ENCODE measurements at places on chromosomes 11 and 22.

DNA sequence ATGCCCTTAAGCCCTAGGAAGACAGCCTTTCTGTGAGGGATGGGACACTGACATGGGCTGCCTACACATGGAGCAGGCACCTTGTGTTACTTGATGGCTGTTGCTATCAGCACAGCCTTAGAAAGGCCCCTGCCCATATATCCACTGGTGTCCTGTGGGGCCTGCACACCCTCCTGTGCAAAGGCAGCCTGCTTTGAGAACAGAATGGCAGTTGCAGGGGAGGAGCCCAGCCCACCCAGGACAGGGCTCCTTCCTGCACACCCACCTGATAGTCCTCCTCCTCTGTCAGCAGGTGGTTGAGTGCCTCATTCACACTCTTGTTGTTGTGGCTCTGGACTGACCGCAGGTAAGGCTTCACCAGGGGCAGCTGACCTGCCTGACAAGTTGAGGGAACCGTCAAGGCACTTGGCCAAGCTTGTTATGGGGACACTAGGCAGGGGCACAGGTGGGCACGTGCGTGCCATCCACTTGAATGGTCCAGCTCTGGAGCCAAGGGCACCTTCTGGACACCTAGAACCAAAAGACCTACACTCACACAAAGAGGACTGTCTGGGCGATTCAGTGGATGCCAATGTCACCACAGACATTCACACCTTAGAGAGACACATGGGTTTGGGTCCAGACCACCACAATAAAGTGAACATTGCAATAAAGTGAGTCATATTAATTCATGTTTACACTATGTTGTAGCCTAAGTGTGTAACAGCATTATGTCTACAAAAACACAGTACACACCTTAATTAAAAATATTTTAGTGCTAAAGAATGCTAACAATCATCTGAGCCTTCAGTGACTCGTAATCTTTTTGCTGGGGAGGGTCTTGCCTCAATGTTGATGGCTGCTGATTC is 9.4 kb upstream of the SLC25A1 start:
- DNase-seq, result no peak

DNA sequence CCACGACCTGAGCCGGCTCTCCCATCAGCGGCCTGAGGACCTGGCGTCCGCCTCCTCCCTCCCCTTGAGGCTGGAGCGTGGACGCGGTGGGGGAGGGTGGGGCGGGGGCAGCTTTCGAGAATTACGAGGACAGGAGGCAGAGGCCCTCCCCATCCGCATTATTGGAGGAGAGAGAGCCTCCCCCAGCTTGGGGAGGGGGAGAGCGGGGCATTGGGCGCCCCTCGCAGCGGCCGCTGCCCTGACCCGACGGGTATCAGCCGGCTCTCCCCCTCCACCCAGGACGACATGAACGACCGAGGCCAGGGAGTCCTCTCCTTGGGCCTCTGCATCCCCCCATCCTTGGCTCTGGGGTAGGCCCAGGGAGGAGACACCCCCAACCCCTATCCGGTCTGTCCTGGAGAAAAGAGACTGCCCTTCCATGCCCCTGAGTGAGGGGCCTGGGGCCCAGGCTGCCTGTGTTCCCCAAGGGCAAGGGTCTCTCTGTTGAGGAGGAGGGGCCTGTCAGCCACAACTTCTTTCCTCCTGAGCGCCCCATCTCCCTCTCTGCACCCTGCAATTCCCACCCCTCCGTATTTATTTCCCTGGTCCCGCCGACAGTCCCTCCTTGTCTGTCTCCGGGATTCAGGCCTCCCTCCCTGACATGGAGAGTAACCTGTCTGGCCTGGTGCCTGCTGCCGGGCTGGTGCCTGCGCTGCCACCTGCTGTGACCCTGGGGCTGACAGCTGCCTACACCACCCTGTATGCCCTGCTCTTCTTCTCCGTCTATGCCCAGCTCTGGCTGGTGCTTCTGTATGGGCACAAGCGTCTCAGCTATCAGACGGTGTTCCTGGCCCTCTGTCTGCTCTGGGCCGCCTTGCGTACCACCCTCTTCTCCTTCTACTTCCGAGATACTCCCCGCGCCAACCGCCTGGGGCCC is 495 bp downstream of the GPR137 start:
- no peak for DNase-seq

DNA sequence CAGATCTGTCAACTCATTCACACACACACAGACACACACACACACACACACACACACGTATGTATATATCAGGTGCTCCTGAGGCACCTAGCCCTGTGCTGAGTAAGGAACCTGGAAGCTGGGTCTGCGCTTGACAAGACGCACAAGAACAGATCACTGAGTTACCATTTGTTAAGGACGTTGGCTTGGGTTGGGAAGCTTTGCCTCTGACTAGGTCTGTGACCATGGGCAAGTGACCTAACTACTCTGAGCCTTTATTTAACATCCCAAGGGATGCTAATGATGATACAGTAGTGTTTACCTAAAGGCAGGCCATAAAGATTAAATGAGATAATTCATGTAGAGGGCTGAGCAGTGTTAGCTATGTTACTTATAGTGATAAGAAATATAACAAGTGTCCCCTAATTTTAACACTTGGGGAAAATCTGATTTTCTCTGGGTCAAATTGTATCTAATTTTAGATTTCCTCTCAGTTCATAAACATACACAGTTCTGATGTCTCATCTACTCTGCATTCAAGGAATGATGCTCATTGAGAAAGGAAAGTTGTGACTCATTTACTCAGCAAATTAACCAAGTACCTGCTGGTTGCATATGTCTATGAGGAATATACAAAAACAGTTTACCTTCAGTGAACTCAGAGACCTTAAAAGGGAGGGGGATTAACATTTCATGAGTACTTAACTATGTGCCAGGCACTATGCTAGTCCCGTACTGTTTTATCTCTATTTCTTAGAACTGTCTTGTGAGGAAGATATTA is 13.6 kb downstream of the RNF185 start:
- DNase-seq, result no peak

- no peak for DNase-seq
Observed at GRCh38 chr22:20852076-20852475, 6.5 kb downstream of the PI4KA start.

DNA sequence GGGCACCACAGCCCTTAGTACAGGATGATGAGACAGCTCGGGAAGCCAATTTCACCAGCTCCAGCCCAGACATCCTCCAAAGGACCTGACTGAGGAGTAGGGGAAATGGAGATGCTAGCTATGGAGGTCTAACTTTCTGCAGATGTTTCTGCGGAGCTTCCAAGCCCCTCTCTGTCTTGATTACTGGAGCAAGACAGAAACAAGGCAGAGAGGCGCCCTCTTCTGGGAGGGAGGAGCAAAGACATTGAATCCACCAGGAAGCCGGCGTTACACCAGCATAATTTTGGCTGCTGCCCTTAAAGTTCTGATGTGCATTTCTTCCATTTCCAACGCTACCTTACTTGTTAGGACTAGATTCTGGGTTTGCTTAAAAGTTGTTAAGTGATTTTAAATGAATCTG is 107.3 kb upstream of the HSD17B12 start:
- no peak for DNase-seq

DNA sequence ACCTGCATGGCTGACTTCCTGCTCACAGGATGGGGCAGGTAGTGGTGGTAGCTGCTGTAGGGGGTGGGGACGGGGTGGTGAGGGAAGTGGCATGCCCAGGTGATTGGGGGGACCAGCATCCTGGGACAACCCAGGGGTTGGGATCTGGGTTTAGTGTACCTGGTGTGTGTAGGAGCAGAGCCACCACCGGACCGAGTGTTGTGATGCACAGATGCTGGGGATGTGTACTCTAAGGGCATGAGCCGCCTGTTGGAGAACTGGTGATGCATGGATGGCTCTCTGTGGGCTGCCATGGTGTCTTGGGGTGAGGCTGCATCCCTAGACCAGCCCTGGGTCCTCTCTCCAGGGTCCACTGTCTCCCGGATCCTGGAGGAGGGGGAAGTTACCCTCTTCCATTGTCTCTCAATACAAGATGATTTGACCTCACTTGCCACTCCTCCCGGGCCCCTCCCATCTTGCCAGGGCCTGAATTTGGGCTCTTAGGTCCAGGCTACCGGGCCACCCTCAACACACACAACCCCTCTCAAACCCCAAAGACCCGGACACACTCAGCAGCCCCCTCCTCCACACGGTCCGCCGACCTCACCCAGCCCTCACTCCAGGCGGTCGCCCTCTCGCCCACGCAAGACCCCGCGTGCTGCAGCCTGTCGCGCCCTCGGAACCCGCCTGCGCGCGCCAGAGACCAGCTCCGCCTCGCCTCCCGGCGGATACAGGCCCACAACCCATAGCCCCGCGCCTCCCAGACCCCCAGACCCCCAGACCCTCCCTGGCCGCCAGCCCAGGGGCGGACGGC is 619 bp downstream of the LRRC75B start:
- no peak for DNase-seq

- no peak for DNase-seq
Observed at GRCh38 chr11:57224128-57224527, 12.9 kb downstream of the APLNR start.

- DNase-seq, result peak; percentile 58
Observed at GRCh38 chr22:41301085-41302020, at the start of gene ZC3H7B. TSS of gene ZC3H7B (plus strand) at chr22:41301525. CDS start at chr22:41320661, 19,136 bp downstream.

Measured in stimulated activated CD8-positive, alpha-beta memory T cell treated with anti-CD3 and anti-CD28 coated beads, Interleukin-7, amount 100 ng/mL, for 24 hours (primary cell).